CMK (cell line): ENCODE measurements at places on chromosomes 12 and 14.

GRCh38 chr14:95311752-95312151, 8.0 kb downstream of the CLMN start:
- no peak for DNase-seq

DNA sequence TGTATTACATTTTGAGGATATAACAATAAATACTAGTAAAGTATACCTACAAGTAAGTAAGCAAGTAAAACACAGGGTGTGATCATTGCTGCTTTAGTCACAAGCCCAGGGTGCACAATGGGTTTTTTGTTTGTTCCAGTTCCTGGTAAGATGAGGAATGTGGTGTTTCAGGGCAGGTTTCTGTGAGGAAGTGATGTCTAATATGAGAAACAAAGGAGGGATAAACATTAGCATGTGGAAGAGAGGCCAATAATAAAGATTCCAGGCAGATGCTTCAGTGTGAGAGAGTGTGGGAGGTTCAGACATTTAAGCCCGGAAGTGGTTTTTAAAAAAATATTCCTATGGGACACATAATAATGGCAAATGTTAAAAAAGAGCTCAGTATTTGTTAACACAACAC, 808.1 kb upstream of the USP15 start:
- DNase-seq, result no peak

- no peak for DNase-seq
Observed at GRCh38 chr14:48384821-48385220, 709.4 kb upstream of the MDGA2 start.

DNA sequence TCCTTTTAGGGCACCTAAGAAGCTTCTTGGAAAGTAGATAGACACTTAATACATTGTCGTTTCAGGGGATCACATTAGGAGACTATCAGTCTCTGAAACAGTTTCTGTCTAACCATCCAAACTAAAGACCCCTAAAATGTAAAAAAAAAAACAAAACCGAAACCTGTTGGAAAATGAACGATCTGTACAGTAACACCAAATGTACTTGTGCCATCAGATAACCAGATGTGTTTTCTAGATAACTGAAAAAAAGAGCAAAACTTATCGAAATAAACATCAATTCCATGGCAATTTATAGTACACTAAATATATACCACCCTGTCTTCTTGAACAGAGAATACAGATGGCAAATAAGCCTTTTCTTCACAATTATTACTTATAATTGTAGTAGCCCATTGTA, 2.1 kb downstream of the LDHB start:
- DNase-seq, result no peak

DNA sequence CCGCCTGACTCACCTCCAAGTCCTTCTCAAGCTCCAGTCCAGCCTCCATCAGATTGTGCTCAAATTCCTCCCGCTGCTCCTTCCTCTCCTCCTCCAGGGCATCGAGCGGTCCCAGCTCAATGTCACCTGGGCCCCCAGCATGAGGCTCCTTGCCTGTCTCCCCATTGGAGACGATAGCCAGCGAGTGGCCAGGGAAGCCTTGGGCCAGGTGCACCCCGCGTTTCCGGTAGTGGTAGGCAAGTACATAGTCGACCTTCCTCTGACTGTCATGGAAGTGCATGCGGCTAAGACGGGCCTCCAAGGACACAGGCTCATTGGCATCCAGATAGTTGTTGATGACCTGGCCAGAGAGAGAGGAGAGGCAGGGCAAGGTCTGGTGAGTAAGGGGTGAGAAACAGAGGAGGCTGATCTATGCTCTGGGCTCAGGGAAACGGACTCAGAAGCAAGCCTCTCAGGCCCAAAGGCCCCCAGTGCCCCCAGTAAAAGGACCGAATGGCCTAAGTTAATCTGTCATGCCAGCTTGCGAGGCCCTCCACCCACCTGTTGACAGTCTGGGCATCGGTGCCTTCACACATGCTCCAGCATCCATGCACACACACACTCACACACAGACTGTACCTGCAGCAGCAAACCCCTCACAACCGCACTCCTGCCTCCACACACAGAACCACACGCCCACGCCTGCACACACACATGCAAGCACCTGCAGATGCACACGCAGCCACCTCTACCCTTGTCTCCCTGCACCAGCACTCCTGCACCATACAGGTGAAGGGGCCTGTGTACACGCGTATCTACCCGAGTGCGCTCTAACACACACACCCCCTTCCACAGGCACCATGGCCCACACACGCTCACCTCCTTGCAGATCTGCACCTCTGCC, 23.8 kb downstream of the ANO2 start:
- no peak for DNase-seq

DNA sequence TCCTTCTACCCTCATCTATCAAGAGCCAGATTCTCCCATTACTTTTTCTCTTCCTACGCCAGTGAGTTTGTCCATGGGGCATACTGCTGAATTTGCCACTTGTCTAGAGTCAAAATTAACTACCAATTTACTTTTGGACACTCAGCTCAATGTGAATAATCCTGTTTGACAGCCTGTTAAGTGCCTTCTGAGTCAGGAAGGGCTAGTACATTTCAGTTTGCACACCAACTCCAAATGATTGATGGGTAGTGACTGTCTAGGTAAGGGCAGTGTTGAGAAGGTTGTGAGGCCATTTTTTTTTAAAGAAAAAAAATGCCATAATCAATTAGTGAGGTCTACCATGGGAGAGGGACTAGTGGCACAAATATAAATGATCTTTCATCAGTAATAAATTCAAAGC, 21.8 kb upstream of the TRIM9 start:
- no peak for DNase-seq

GRCh38 chr14:94897082-94897481, 127.2 kb upstream of the GSC start:
- DNase-seq, result no peak

- no peak for DNase-seq
Observed at GRCh38 chr12:120110550-120111501, 5.7 kb downstream of the RAB35 start.

GRCh38 chr12:116517431-116518045, 41.6 kb upstream of the MAP1LC3B2 start:
- DNase-seq, result no peak

- no peak for DNase-seq
Observed at GRCh38 chr14:92724516-92725340, 23.7 kb downstream of the LGMN start.

GRCh38 chr14:51610771-51611170, 40.9 kb upstream of the FRMD6 start:
- no peak for DNase-seq

- no peak for DNase-seq
Observed at GRCh38 chr12:62597253-62597652, 130.6 kb downstream of the MON2 start.

GRCh38 chr12:26919216-26919555, 18.6 kb downstream of the INTS13 start:
- no peak for DNase-seq

GRCh38 chr12:89098441-89099112, 253.7 kb downstream of the DUSP6 start:
- no peak for DNase-seq

GRCh38 chr12:40663781-40664180, 28.5 kb upstream of the CNTN1 start:
- no peak for DNase-seq

- no peak for DNase-seq
Observed at GRCh38 chr14:100532906-100533655, 54.1 kb downstream of the BEGAIN start.

- DNase-seq, result no peak
Observed at GRCh38 chr12:107251288-107251687, 157.9 kb upstream of the CRY1 start.

GRCh38 chr14:73761618-73762355, 47.6 kb upstream of the PNMA1 start:
- no peak for DNase-seq

GRCh38 chr12:70176290-70176689, 66.9 kb upstream of the CNOT2 start:
- no peak for DNase-seq

- no peak for DNase-seq
Observed at GRCh38 chr14:95041477-95042020, 115.8 kb downstream of the DICER1 start.

- no peak for DNase-seq
Observed at GRCh38 chr12:130124106-130124505, 38.2 kb upstream of the FZD10 start.

DNA sequence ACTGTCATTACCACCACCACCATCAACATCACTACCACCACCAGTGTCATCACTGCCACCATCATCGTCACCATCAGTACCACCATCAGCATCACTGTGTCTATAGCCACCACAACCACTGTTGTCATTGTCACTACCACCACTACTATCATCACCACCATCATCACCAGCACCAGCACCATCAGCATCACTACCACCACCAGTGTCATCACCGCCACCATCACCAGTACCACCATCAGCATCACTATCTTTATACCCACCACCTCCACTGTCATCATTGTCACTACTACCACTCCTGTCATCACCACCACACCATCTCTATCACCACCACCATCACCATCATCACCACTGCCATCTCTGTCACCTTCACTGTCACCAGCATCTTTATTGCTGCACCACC, 60.6 kb downstream of the BEGAIN start:
- no peak for DNase-seq

GRCh38 chr14:50957296-50957695, 13.0 kb upstream of the PYGL start:
- no peak for DNase-seq

GRCh38 chr12:106918746-106919145, 37.0 kb upstream of the TMEM263 start:
- DNase-seq, result no peak

- DNase-seq, result no peak
Observed at GRCh38 chr14:101408077-101408831, 153.0 kb upstream of the DIO3 start.

DNA sequence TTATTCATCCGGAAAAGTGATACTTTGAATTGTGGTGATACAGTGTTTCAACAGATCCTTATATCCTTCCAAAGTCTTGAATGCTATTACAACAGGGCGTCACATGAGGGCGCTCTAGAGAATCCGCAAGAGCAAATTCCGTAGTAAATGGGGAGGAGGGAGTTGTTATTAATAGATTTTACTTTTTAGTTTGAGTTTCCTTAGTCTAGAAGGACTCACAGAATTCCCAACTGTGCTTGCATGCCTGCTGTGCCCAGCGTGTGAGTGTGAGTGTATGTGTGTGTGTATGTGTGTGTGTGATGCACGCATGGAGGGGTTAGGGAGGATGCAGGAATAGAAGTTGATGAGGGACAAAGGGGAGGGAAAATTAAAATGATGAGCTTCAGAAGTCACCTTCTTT, 375.3 kb downstream of the C12orf75 start:
- no peak for DNase-seq

GRCh38 chr14:100965296-100965695, 61.8 kb upstream of the RTL1 start:
- DNase-seq, result no peak

DNA sequence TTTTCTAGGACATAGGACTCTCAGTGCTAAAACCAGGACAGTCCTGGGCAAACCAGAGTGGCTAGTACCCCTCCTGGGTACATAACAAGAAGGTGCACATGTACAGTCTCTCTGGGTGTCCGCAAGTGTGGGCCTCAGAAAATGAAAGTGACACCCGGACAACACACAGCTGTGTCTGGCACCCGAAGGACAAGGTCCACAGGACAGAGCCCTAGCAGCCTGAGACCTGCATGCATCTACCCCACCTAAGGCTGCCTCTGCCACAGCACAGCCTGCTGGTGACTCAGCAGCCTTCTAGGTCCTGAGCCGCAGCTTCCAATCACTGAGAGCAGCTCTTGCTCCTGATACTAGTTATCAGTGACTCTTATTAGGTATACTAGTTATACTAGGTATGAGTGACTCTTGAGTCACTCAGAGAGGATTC, 784.1 kb upstream of the TBX3 start:
- no peak for DNase-seq

GRCh38 chr14:104821971-104822608, 21.2 kb downstream of the ZBTB42 start:
- DNase-seq, result no peak

- DNase-seq, result no peak
Observed at GRCh38 chr12:62264706-62265105, 4.5 kb downstream of the USP15 start.

DNA sequence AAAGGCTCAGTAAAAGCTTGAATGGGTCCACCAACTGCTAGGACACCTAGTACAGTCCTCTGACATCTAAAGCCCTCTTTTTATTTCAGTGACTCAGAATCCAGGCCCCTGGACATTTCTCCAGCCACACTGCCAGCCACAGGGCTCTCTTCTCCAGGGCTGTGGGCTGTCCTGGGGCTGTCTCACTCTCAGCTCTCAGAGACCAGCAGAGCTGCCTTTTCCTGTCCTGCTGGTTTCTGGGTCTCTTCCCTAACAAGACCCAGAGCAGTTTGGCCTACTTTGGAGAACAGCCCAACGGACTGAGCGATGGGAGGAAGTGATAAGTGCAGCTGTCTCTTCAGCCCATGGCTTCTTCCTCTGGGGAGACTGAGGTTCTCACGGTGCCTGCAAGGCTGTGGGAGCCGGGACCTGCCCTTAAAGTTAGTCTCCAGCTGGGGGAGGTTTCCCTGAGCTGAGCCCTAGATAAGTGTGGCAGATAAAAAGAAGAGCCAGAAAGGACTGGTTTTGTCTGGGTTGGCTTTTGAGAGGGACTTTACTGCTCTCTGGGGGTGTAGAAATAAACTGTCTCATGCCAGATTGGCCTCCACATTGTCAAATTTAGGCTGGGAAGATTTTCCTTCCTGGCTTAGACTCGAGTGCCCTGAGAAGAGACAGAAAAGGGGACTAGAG, 979.8 kb downstream of the VRK1 start:
- DNase-seq, result no peak

- no peak for DNase-seq
Observed at GRCh38 chr14:53533384-53533970, 380.4 kb upstream of the DDHD1 start.

DNA sequence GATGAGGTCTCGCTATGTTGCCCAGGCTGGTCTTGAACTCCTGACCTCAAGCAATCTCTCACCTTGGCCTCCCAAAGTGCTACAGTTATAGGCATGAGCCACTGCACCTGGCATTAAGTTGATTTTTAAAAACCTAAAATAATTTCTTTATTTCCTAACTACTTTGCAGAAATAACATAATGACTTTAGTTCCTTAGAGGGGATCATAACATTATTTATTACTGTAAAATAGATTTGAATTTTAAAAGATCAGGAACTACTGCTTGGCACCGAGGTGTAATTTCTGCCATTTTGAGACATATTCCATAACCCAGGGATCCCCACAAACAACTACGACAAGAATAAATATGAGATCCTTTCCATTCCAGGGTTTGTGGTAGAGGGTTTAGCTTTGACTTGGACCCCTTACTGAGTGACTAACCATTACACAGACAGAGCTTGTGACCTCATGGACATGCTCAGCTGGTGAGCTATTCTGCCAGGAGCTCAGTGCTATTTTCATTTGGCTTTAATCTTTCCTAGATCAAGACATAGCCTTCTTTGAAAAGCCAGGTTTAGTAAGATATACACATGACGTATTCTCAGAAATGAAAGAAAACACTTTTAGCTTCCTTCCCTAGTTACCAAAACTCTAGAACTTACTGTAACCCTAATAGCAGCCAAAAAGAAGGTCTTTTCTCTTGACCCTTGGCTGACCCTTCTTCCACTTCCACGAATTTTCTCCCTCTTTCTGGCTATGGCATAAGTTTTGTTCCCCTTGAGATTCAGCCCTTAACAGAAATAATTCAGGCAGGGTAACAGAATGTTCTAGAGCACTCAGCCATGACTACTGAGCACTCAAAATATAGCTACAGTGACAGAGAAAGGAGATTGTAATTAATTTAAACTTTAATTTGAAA, 75.1 kb upstream of the NUDT4 start:
- DNase-seq, result no peak

GRCh38 chr12:9049520-9050133, 60.3 kb downstream of the KLRG1 start:
- DNase-seq, result peak; percentile 33
